Stimulated activated CD8-positive, alpha-beta memory T cell treated with anti-CD3 and anti-CD28 coated beads, Interleukin-4, amount 100 ng/mL, for 24 hours (primary cell): ENCODE measurements at places on chromosomes 7 and 10.

DNA sequence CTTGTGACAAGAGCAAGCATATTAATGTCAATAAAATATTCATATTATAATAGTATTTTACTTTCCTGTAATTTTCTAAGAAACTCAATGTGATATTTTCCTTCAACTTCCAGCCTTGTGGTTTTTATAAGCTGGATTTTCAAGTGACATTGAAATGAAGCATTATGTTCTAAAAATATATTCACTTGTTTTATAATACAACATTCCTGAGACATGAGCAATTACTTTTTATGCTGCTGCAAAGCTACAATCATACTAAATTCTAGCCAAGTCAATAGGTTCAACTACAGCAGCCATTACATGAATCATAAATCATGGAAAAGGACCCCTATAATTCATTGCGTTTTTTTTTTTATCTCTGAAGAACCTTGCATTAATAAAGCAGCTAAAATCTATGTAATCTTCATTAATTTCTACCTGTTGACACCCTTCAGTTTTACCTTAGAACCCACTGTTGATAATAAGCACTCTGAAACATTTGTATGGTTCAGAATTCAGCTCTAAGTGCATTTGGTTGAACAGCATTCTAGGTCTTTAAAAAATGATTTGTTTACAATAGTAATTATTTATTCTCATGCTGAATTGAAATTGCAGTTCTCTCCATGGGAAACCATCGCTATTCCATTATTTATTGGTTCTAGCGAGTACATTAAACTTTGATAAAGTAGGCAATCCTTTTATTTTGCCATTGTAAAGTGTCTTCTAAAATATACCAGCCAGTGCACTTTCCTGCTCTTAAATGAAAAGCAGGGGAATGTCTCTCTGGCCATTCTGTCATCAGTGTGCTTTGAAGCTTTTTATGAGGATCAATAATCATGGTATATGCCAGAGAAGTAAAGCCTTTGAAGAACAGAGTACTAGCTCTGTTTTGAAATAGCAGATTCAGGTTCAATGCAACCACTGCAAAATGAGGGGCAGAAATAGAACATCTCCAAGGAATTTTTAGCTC, 132.6 kb downstream of the GNAT3 start:
- DNase-seq = no peak

DNA sequence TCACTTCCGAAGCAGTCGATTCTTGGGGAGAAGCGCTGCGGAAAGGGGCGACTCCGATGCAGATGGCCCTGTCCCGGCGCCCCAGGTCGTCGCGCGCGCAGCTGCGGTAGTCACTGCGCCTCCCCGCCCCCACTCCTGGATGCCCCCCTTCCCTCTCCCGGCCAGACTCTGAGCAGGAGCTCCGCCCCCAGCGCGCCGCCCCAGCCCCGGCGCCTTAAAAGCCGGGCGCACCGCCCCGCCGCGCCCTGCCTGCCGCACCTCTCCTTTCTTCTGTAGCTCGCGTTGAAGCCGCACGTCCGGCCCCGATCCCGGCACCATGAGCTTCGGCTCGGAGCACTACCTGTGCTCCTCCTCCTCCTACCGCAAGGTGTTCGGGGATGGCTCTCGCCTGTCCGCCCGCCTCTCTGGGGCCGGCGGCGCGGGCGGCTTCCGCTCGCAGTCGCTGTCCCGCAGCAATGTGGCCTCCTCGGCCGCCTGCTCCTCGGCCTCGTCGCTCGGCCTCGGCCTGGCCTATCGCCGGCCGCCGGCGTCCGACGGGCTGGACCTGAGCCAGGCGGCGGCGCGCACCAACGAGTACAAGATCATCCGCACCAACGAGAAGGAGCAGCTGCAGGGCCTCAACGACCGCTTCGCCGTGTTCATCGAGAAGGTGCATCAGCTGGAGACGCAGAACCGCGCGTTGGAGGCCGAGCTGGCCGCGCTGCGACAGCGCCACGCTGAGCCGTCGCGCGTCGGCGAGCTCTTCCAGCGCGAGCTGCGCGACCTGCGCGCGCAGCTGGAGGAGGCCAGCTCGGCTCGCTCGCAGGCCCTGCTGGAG, at the start of gene INA:
TSS of gene INA (plus strand) at position 243 of the 817 bp plus-strand sequence. CDS start at position 317, 74 bp downstream.
- no peak for DNase-seq

GRCh38 chr7:29329686-29330085, 135.1 kb downstream of the CHN2 start:
- no peak for DNase-seq

- no peak for DNase-seq
These were observed 65.8 kb upstream of the CACUL1 start for GRCh38 chr10:118820326-118821116.

DNA sequence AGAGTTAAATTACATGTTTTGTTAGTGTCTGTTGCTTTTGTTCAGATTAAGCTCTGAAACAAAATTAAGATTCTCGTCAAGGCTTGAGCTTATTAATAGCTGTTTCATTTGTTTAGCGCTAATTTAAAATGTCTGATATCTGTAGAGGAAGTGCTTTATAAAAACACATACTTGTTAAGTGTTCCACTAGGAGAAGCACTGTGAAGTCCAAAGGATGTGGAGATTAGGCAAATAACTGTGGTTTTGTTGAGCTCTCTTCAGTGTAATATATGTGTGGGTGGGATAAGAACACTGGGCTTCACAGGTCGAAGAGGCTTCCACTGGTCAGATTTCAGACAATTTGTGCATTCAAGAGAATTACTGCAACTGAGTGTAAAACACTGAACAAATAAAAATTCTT, 242.0 kb downstream of the AUTS2 start:
- DNase-seq = no peak

DNA sequence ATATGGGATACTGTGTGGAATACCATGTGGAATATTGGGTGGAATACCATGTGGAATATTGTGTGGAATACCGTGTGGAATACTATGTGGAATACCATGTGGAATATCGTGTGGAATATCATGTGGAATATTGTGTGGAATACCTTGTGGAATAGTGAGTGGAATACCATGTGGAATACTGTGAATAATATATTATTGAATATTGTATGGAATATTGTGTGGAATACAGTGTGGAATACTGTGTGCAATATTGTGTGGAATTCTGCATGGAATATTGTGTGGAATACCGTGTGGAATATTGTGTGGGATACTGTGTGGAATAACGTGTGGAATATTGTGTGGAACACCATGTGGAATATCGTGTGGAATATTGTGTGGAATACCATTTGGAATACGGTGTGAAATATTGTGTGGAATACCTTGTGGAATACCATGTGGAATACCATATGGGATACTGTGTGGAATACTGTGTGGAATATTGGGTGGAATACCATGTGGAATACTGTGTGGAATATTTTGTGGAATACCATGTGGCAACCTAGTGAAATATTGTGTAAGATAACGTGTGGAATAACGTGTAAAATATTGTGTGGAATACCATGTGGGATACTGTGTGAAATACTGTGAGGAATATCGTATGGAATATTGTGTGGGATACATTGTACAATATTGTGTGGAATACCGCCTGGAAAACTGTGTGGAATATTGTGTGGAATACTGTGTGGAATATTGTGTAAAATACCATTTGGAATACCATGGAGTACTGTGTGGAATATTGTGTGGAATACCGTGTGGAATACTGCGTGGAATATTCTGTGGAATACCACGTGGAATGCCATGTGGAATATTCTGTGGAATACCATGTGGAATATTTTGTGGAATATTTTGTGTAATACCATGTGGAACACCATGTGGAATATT, 133.9 kb upstream of the CHST15 start:
- DNase-seq = no peak

DNA sequence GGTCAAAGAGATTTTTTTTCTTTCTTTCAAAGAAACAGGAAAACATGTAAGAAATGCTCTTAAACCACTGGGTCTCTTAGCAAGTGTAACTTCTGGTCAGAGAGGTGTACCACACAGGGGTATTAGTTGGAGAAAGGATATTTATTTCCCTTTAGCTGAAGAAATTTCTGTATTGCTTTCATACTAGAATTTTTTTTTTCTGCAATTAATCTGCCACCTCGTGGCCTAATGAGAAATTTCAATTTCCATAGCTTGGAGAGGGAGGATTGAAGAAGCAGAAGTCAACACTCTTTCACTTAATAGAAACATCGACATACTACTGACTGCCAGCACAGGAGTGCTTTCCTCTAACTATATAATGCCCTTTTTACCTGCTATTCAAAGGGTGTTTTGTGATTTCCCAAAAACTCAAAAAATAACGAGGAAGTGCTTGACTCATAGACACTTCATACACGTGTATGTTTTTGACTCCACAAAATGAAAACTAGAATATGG, 177.6 kb upstream of the NAMPT start:
- no peak for DNase-seq

DNA sequence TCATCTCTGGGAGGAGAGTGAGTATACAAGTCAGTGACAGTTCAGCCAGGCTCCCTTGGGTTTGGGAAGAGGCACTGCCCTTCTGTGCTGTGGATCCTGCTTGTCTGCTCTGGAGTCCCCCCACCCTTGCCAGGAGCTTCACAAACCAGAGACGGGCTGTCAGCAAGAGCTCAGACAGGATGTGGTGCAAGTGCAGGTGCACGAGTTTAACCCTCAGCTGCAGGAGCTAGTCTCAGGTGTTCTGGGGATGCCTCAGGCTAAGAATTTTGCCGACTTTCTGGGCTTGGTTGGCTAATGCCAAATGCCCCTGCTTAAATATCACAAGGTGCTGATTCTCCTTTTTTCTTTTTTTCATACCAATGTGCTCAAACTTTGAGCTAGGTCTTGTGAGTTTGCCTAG, 22.3 kb downstream of the ZNF783 start:
- DNase-seq = no peak
